Fibroblast of skin of left quadriceps (primary cell): ENCODE measurements at places on chromosomes 1 and 21.

DNA sequence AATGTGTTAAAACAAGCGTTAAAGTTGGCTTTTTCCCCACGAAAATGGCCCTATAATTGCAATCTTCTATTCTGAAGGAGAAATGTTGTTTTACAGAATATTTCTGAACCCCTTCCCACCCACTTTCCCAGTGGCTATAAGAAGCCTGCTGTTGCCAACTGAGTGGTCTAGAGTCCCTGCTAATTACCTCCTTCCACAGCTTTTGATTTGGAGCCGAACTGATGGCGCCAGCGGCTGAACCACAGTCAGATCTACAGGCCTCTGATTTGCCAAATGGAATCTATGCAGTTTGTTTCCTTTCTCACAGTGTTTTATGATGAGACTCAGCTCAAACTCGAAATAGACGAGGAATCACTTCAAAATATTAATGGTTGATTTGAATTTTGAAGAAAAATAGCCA, 76.0 kb upstream of the C1orf105 start:
- no peak for DNase-seq

DNA sequence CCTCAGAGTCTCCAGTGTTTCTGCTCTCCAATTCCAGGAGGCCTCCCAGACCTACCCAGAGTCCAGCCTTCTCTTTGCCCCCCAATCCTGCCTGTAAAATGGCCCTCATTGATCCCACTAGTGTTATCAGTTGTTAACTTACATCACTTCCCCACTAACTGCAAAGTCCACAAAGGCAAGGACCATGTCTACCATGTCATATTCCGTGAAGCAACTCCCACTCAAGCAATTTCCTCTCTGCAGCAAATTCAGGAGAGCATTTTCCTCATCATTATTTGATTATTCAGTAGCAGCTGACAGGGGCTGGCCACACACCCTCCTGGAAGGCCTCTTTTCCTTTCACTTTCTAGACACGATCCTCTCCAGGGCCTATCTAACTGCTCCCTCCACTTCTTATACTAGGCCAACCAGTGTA, 153.5 kb downstream of the RERE start:
- DNase-seq, result no peak

DNA sequence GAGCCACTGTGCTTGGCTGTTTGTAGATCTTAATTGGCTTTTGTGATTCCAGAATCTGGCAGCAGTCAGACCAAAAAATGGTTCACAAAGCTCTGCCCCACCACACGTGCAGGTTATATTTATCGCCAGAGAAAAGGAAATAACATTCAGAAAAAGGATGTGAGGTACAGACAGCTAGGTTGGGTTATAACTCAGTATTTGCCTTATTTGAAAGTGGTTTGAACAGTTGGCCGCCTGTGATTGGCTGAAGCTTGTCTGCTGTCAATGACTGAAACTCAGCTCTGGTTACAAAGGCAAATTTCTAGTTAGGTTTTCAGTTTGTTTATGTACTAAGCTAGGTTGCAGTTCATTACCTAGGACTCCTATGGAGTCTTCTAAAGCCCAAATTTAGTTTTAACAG, 9.6 kb downstream of the SH3BGR start:
- no peak for DNase-seq

GRCh38 chr1:156556354-156556753, 16.0 kb downstream of the IQGAP3 start:
- no peak for DNase-seq

DNA sequence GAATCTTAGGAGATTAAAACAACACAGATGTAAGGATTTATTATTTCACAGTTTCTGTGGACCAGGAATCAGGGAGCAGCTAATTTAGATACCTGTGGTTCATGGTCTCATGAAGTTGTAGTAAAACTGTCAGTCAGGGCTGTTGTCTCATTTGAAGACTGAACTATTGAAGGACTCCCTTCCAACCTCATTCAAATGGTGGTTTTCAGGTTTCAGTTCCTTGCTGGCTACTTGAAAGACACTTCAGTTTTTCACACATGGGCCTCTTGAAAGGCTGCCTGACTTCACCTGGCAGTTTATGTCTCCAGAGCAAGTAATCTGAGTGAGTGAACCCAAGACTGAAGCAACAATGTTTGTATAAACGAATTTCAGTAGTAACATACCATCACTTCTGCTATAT, 915.9 kb downstream of the PLA2G4A start:
- no peak for DNase-seq

DNA sequence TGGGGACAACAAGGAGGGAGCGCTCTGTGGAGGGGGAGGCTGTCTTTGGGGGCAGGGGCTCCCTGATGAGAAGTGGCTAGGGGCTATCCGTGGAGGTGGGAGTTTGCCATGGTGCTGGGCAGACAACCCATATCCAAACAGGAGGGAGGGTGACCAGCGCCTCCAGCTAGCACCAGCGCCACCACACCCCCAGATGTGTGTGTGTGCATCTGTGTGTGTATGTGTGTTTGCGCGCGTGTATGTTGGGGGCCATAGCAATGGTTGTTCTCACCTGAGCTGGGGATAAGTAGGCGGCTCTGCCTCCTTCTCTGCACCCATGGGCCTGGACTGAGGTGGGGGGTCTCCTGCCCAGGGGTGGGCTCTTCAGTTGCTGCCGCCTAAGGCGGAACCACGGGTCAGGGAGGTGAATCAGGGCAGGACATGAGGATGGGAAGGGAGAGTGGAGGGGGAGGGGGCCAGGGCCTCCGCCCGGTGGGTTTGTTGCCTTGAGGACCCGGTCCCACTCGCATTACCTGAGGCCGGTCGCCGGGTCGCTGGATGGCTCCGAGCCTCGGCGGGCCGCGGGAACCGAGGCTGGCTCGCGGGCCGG, 345 bp downstream of the HPCAL4 start:
- no peak for DNase-seq

DNA sequence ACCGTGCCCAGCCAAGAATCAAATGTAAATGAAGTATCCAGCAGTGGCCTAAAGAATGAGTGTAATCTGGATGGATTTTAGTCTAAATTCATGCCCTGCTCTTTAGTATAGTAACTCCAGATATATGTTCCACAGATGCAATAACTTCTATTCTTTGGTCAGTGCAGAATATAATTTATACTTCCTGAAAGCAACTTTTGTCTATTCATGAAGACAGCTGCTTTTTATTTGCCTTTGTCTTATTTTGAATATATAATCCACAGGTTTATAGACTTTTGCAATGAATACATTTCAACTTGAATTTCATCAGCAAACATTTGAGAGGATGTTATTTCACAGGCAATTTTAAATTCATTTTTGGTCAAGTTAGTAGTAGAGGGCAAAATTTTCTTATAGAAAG, 54.4 kb downstream of the CDC42BPA start:
- no peak for DNase-seq

DNA sequence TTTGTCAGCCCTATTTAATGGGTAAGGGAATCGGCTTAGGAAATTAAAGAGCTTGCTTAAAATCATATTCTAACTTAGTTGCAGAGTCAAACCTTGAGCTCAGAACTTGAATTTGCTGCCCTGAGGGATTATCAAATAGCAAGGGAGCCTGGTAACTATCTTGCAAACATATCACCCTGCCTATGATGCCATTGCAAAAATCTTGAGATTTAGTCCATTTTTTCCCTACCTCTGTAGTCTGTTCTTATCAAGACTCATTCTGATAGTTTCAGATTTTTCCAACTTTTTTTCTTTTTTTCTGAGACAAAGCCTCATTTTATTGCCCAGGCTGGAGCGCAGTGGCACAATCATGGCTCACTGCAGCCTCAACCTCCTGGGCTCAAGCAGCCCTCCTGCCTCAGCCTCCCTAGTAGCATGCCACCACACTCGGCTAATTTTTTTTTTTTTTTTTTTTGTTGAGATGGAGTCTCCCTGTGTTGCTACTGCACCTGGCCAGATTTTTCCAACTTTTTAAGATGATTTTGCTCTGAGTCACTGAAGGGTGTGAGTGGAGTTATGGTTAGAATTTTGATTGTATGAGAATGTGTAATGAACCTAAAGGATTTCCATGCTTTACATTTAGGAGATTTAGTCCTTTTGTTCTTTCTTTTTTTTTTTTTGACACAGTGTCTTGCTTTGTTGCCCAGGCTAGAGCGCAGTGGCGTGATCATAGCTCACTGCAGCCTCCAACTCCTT, 12.2 kb downstream of the SARS1 start:
- no peak for DNase-seq

- no peak for DNase-seq
These were observed 40.3 kb downstream of the MAP10 start for GRCh38 chr1:232845406-232845955.

GRCh38 chr1:240385985-240386978, 225.7 kb downstream of the GREM2 start:
- peak; percentile 94 for DNase-seq

DNA sequence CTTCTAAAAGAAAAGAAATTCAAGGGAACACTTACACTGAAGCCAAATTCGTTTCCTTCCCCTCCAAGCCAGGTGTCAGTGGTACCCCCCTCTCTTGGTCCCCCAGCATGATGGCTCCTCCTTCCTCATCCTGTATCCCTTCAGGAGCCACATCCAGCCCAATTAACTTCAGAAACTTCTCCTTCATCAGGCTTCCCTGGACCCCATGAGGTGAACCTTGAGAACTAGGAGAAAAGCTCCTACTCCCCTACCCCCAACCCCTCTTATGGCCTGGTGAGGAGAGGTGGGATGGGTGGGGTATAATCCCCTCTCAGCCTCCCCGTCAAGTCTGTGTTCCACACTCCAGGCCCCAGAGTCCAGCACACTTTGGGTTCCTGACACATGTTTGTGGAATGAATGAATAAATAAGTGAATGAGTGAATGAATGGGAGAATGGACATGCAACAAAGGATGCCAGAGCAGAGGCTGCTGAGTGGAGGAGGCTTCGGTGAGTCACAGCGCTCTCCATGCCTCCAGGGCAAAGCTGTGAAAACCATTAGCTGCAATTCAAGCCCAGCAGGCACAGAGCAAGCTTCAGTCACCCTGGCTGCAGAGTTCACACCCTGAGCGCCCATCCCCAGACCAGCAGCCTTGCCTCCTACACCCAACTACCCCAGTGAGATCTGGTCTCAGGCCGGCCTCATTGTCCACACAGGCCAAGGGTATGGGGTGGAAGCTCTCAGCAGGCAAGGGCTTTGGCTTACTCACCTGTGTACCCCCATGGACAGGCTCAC, 43.8 kb downstream of the BATF3 start:
- no peak for DNase-seq

DNA sequence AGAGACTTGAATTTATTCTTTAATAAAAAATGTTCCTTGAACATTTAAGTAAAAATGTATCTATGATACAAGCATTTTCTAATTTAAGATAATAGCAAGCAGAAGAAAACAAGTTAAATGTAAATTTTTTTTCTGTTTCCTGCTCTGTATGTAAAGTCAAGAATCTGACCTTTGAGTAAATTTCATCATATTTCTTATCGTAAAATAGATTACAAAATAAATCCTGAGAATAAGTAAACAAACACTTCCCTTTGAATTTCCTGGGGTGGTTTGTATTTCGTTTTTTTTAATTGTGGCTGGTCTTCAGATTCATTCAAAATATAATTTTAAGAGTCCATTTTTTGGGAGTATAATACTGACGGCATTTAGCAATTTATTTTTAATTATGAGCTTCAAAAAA, 77.6 kb downstream of the POU2F1 start:
- DNase-seq, result no peak

DNA sequence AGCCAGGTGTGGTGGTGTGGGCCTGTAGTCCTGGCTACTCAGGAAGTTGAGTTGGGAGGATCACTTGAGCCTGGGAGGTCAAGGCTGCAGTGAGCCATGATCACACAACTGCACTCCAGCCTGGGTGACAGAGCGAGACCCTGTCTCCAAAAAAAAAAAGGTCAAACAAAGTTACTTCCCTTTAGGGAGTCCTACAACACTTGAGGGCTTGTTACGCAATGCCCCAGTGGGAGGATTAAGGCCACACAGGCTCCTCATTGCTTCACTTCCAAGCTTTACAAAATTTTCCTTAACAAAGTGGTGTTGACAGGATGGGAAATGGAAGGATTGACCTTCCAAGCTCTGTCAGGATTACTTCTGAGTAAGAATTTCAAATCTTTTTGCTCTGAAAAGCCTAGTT, 6.2 kb upstream of the EXTL1 start:
- peak; percentile 51 for DNase-seq

DNA sequence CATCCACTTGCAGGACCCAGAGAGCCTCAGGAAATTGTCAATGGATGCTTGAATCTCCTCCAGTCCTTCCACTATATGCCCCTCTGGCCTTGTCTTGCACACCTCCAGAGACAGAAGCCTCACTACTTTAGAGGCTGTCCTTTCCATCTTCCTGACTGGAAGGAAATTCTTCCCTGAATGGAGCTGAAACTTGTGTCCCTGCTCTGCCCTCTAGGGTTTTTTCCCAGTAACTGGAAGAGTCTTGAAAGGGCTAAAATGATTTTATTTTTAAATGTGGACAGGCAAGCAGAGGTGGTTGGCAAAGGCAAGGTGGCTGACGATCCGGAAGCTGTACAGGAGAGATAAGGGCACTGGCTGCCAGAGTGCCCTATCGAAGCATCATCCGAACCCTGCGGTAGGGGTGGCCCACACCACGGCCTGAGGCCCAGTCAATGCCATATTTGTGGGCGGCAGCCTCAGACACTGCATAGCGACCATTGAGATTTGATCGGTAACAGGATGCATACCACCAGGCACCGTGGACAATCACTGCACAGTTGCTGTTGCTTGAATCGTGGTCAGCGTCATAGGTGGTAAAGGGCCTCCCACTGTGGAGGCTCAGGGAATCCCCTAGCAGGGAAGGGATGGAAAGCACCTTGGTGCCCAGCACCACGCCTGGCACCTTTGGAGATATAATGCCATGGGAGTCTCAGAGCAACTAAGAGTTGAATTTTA, 2.3 kb upstream of the MAP3K6 start:
- no peak for DNase-seq

DNA sequence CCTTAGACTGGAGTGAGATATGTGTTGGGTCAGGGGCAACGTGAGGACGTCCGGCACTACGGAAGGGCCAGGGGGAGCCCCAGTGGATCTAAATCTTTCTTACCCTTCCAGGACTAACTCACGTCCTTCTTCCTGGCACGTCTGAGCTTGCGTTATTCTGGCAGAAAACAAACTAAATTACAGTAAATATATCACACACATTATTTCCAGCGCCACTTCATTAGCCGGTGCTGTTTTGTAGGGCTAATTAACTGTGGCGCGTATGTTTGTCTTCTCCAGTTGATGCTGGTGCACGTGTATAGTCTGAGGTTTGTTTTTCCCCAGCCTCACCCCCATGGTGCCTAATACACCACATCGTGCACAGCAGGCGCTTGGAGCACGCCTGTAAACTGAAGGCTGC, 59.2 kb downstream of the TLR5 start:
- no peak for DNase-seq

- DNase-seq, result no peak
These were observed 2.2 kb upstream of the SPRR4 start for GRCh38 chr1:152968248-152968647.

DNA sequence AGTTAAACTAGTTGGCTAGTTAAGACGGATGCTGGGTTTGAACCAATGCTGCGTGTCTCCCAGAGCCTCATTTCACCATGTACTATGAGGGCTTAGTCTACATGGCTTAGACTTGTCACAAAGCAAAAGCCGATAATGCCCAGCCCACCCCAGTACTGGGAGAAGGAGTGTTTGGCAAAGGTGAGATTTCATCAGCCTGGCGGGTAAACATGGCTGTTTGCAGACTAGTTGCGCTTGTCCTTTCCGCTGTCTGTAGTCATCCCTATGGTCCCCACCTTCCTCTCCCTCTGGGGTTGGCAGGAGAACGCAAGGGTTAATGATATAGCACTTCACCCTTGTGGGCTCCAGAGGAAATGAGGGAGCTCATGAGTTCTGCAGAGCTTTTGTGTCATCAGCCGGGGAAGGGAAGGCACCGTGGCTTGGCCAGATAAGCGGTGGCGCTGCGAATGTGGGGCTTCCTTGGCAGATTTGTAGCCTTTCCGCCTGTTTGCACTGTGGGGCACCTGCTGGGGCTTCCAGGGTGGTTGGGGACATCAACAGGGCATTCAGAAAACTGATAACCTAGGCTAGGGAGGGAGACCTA, 29.2 kb downstream of the SOX13 start:
- no peak for DNase-seq
